ENCODE measurements at places on chromosomes 4 and X.

DNA sequence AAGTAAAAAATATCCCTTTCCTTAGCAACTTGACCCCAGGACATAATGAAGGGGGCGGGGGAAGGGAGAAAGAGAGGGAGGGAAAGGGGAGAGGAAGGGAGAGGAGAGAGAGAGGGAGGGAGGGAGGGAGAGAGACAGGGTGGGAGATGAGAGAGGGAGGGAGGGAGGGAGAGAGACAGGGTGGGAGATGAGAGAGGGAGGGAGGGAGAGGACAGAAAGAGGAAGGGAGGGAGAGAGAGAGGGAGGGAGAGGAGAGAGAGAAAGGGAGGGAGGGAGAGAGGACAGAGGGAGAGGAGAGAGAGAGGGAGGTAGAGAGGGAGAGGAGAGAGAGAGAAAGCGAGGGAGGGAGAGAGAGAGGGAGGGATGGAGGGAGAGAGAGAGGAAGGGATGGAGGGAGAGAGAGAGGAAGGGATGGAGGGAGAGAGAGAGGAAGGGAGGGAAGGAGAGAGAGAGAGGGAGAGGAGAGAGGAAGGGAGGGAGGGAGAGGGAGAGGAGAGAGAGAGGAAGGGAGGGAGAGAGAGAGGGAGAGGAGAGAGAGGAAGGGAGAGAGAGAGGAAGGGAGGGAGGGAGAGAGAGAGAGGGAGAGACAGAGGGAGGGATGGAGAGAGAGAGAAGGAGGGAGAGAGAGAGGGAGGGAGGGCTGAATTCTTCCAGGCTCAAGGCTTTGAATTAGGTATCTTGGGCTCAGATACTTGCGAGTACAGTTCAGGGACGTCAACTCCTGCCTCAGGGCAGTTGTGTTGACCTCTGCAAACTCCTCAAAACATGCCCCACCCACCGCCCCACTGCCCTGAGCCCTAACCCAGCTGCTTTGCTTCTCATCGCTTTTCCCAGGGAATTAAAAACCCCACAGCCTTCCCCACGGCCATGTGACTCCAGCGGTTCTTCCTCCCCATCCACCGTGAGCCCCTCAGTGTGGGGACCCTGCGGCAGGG lies 40.0 kb upstream of the ADRA2C start:
- DNase-seq, result no peak

DNA sequence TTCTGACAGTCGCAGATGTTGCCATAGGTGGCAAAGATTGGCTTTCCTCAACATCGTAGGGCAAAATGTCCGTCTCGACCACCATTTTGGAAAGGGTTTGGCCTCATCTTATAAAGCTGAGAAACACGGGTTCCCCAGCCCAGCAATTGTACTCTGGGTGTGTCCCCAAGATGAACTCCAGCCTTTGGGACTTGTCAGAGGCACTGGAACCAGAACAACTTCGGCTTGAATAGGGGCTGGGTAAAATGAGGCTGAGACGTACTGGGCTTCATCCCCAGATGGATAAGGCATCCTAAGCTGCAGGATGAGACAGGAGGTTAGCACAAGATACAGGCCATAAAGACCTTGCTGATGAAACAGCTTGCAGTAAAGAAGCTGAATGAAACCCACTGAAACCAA lies 151.9 kb downstream of the CRLF2 start:
- no peak for DNase-seq

- no peak for DNase-seq
These were observed 69.2 kb upstream of the GRID2 start for GRCh38 chr4:92234393-92235176.

GRCh38 chr4:156197216-156197615 lies 243.6 kb upstream of the CTSO start:
- DNase-seq, result no peak

GRCh38 chr4:143337600-143338287 lies 1.1 kb downstream of the GAB1 start:
- no peak for DNase-seq

- DNase-seq, result no peak
These were observed 1263.1 kb downstream of the PCDH7 start for GRCh38 chr4:31983246-31983645.

GRCh38 chr4:105607876-105608275 lies 55.5 kb downstream of the ARHGEF38 start:
- no peak for DNase-seq

GRCh38 chrX:129714581-129714980 lies 24.2 kb upstream of the XPNPEP2 start:
- no peak for DNase-seq

DNA sequence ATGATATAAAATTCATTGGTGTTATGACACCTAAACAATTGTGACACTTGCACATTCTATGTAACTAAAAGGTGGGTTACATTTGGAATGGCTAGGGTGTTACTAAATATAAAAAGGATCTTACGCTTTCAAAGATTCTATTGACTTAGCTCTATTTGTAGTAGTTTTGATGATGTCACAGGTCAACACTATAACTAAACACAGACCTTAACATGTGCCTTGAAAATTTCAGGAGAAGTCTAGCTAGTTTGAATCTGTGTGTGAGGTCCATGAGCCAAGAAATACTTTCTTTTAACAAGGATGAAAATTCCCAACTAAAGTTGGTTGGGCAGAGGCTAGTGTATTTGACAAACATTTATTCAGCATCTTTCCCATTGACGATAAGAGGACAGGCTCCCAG lies 298.0 kb downstream of the GPAT3 start:
- no peak for DNase-seq

GRCh38 chr4:79025170-79025569 lies 85.9 kb upstream of the PAQR3 start:
- DNase-seq, result no peak

DNA sequence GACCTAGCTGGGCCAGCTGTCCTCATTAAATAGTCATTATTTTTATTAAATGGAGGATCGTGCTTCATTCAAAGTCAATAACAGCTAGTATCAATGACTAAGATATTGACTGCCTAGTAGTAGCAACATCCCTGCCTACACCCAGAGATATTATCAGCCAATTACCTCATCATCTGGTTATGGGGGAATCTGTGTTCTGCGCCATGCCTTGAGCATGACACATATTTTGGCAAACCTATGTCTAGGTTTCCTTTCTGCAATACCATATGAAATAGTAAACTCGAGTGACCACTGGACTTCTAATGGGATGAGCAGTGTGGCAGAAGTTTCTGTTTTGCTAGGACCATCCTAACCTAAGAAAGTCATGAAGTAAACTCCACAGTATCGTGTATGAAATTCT lies 50.0 kb upstream of the AADAT start:
- DNase-seq, result no peak

GRCh38 chrX:15864023-15864422 lies 9.4 kb upstream of the AP1S2 start:
- DNase-seq, result no peak

DNA sequence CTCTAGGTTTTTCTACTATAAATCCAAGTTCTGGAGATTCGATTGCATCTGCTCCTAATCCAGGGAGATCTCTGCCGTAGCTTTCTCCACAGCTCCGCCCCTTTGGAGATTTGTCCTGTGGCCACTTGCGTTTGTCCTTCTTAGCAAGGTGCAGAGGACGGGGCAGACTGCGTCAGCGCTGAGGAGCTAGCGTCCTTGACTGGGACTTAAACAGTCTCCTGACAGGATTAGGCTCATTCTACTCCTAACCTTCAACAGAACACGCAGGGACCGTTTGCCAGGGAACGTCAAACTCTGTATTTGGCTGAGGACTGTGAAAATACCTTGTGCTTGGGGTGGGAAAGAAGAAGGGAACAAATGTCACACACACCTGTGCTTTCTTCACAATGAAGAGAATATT lies 38.6 kb downstream of the SORBS2 start:
- DNase-seq, result peak; percentile 89

- DNase-seq, result no peak
These were observed 130.9 kb downstream of the CBR4 start for GRCh38 chr4:168879188-168879587.

GRCh38 chrX:68498508-68499379 lies at the start of gene YIPF6:
Gene YIPF6 (plus strand): TSS chrX:68499051. CDS start chrX:68499067, 16 bp downstream.
- peak; percentile 73 for DNase-seq

- no peak for DNase-seq
These were observed 12.1 kb downstream of the APLN start for GRCh38 chrX:129642641-129643040.

GRCh38 chr4:24496597-24496996 lies 87.8 kb downstream of the DHX15 start:
- DNase-seq, result no peak

DNA sequence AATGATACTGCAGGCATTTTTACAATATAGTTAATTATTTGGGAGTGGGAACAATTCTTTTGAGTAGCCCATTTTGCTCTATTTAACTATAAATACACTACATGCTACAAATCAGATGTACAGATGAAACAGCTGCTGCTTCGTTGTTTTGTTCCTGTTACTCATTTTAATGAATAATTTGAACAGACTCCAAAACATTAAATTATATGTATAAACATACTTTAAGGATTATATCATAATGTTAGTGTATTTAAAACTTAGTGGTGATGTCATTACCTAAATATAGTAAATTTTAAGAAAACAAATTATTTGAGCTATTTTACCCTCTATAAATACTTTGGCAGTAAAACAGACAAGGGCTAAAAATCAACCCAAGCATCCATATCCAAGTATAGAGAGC lies 60.7 kb downstream of the GAB1 start:
- no peak for DNase-seq

- DNase-seq, result no peak
These were observed 41.1 kb downstream of the ZFX start for GRCh38 chrX:24190500-24191156.

DNA sequence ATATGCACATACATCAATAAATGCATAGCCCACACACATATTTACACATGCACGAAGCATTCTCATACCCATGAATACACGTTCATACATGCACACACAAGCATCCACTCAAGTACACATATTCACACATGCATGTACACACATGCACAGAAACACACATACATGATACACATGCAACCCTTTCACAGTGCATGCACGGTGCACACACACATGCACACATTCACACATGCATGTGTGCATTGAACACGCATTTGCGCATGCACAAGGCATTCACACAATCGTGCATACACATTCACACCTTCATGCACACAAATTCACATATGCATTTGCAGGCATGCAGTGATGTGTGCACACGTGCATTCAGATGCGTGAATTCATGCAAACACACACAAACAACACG lies 324.5 kb downstream of the DHRSX start:
- no peak for DNase-seq

DNA sequence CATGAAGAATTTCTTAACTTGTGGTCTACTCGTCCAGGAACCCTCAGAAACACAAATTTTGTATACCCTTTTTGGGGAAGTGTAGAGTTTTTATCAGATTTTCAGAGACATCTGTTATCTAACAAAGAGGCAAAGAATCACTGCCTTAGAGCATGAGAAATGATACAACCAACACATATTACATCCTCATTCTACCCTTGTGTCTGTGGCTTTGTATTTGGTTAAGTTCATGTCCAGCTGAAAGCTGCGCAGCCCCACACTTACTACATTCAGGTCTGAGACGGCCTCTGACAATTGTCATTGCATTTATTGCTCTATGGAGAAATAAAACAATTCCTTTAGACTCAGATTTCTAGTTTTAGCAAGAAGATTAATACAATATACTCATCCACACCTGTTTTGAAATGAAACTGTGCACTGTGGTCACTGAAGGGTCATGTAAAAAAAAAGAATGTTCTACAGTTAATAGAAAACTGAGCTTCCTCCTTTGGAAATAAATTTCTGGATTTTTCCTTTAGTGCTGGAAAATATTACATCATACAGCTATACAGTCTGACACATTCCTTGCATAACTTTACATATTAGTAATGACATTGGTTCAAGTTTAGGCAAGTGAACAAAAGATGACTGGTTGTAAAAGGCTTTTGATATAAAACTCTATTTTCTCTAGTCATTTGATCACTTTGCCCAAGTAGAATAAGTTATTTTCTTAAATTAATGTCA lies 39.8 kb downstream of the GLRB start:
- DNase-seq, result no peak

DNA sequence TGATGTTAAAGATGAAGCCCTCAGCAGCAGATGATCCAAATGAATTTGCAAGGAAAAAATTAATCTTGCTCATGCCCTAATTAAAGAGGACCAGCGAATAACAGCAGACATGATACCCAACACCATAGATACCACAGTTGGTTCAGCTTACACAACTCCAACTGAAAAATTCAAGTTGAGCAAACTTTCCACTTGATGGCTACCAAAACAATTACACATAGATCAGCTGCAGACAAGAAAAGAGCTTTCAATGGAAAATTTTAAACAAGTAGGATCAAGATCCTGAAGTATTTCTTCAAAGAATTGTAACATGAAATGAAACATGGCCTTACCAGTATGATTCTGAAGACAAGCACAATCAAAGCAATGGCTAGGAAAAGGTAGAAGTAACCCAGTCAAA lies 90.0 kb downstream of the KLHL13 start:
- no peak for DNase-seq

DNA sequence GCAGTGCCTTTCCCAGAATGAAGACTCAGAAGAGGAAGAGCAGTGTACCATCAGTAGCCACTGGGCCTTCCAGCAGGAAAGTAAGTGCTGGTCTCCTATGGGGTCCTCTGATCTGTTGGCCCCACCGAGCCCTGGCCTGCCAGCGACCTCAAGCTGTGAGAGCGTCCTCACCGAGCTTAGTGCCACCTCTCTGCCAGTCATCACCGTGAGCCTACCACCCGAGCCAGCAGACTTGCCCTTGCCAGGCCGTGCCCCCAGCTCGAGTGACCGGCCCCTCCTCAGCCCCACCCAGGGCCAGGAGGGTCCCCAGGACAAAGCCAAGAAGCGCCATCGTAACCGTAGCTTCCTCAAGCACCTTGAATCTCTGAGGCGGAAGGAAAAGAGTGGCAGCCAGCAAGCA lies 69.7 kb downstream of the STARD8 start:
- DNase-seq, result no peak

DNA sequence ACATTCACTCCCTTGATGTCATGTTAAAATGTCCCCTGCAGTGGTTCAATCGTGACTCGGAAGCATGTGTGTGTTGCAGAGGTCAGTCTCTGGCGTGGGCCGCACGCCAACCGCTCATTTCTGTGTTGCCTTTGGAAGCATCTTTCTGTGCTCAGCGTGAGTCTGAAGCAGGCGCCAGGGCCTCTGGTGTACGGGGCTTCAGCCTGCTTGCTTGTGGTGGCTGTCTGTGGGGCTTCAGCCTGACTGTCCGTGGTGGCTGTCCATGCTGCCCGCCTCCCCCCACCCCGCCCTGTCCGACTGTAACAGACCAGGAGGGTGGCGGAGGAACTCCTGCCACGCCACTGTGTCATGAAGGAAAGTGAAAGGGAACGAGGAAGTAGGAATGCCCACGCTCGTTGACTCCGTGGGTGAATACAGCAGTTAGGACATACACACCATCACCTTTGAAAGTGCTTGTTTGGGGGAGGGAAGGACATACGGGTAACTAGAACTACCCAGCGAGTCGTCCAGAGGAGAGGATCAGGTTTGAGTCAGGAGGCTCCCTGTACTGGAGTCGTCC lies 14.7 kb upstream of the CLCN4 start:
- DNase-seq, result no peak

DNA sequence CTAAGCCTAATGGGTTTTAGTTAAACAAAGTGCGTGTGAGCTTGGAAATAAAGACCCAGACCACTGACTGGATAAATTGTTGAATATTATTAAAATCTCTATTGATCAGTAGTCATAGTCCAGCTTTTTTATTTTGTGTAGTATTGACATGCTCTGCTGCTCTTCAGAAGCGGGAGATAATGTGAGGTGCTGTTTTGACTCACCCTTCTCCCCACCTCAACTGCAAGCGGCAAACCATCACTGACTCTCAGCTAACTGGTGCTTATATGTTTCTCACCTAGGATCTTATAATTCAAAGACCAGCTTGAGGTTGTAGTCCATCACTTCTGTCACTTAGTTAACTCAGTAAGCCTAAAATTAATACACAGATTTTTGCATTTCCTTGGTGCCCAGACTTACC lies 72.2 kb downstream of the COMMD8 start:
- no peak for DNase-seq
